Common myeloid progenitor, CD34-positive (primary cell): ENCODE measurements at places on chromosomes 7 and 10.

DNA sequence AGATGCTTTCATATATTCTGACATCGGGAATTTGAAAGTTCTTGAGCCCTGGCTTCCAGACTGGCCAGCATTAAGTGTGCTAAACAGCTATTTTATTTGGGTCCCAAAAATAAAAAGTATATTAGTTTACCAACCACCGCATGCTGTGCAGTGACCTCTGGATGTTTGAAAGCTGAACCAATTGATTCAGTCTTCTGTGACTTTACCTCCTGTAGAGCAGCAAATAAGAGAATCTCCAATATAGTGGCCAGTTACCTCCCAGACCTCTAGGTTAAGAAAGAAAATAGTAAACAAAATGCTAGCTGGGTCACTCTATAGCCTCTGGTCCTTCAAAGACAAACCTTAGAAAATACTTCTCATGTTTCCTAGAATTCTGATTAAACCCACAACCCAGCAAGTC lies 424.6 kb upstream of the NFE2L3 start:
- H3K4me3 ChIP-seq, result no peak overlapping the region
- H3K27me3 ChIP-seq, result no peaks in the 10 kb centered on the region
- H3K27ac ChIP-seq, result no peak overlapping the region
- no peaks in the 10 kb centered on the region for H3K36me3 ChIP-seq
- H3K4me1 ChIP-seq, result no peaks in the 10 kb centered on the region

DNA sequence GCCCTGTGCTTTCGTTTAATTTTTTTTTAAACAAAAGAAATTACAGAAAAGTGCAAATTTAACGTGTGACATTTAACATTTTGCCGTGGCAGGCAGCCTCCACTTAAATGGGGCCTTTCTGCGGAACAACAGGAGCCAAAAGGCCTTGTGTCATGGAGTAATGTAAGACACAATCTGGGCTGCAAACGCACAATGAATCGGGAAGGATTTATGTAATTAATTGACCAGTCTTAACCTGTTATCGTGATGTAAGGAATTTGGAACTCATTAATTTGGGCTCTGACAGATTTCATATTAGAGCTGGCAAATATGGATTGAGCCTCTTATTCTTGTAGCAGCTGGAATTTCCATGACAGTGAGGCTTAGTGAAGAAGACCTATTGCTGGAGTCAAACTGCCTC lies 86.4 kb downstream of the SNX10 start:
- DNase-seq, result no peak
- H3K36me3 ChIP-seq, result no peaks in the 10 kb centered on the region
- no peak overlapping the region for H3K27ac ChIP-seq
- H3K27me3 ChIP-seq, result no peaks in the 10 kb centered on the region

DNA sequence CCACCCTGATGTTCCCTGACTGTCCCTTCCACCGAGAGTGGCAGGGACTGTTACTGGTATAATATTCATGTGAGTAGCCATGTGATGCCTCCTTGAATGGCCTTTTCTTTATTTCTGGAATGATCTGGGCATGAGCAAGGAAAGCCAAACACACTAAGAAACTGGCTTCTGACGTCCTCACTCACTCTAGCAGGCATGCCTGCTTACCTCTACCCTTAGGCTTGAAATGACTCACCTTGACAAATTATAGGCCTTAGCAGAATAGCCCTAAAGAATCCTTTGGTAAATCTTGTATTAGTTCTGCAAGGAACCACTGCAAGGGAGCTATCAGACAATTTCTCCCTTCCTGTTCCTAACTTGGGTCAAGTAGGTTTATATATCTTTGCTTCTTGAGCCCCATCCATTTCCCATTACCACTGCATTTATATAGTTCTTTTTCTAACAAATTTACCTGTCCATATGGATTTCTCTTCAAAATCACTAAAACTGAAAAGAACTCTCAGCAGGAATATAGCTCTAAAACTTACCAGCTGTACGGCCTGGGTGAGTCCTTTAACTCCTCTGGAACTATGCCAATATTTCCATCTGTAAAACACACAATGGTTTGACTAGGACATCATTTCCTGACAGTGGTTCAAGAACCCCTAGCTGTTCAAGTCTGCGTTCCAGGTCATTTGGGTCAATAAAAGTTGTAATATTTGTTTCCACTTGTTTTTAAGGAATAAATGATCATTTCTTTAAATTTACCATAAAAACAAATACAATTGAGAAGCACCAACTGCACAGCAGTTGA lies 13.0 kb upstream of the NDUFA5 start:
- H3K27ac ChIP-seq, result no peak overlapping the region
- no peaks in the 10 kb centered on the region for H3K36me3 ChIP-seq
- H3K4me3 ChIP-seq, result no peak overlapping the region
- no peaks in the 10 kb centered on the region for H3K27me3 ChIP-seq
- DNase-seq, result no peak
- H3K4me1 ChIP-seq, result peaks cover 2% of the 10 kb centered on the region

- H3K27me3 ChIP-seq, result peaks cover 4% of the 10 kb centered on the region
- no peak overlapping the region for H3K4me3 ChIP-seq
- no peaks in the 10 kb centered on the region for H3K4me1 ChIP-seq
- H3K36me3 ChIP-seq, result no peaks in the 10 kb centered on the region
- H3K27ac ChIP-seq, result no peak overlapping the region
Observed at GRCh38 chr7:67371429-67372305, 375.0 kb downstream of the TYW1 start.

DNA sequence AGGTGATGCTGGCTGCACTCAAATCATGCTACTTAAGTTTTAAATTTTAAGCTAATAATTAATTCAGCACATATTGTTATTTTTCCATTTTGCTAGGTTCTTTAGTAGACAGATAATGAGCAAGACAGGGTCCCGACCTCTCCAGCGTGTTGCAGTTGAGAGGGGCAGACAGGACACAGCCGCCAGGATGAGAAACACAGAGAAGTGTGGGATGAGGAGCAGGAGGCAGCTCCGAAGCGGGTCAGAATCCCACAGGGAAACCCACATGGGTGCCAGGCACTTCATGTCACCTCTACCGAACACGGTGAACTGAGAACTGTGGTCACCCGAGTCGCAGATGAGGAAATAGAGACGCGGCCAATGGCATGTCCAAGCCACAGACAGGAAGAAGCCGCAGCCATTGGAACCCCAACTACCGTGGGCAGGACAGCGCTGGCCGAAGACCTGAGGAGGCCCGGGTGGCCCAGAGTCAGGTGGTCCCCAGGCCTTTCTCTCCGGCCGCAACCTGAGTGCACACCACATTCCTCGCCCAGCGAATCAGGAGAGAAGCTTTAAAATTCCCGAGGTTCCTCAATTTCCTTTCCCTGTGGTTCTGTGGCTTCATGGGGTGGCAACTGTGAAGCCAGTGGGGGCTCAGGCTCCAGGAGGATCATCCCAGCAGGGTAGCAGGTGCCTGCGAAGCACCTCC lies 213.0 kb downstream of the DNAJB6 start:
- no peaks in the 10 kb centered on the region for H3K27me3 ChIP-seq
- H3K36me3 ChIP-seq, result no peaks in the 10 kb centered on the region
- DNase-seq, result no peak
- H3K4me3 ChIP-seq, result no peak overlapping the region
- no peaks in the 10 kb centered on the region for H3K4me1 ChIP-seq

DNA sequence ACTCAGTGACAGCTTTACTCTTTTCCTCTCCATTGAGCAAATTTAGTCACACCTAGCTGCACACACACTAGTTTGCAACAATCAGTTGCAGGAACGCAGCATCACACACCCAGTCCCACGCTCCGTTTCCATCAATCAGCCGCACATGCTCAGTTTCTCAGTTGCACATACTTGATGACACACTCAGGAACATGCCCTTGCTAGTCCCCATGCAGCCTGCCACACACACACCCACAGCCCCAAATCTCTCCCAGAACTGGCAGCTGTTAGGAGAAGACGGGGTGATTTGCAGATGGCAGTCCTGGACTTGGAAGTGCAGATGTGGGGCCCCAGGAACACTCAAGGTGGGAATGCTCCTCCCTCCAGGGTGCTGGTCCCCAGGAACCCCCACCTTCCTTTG lies 7.7 kb downstream of the LBX1 start:
- no peaks in the 10 kb centered on the region for H3K36me3 ChIP-seq
- peaks cover 98% of the 10 kb centered on the region for H3K27me3 ChIP-seq
- H3K27ac ChIP-seq, result no peak overlapping the region

- DNase-seq, result no peak
- H3K4me3 ChIP-seq, result no peak overlapping the region
- H3K36me3 ChIP-seq, result no peaks in the 10 kb centered on the region
- H3K27ac ChIP-seq, result no peak overlapping the region
- no peaks in the 10 kb centered on the region for H3K4me1 ChIP-seq
Observed at GRCh38 chr7:95929710-95930280, 157.4 kb downstream of the DYNC1I1 start.

DNA sequence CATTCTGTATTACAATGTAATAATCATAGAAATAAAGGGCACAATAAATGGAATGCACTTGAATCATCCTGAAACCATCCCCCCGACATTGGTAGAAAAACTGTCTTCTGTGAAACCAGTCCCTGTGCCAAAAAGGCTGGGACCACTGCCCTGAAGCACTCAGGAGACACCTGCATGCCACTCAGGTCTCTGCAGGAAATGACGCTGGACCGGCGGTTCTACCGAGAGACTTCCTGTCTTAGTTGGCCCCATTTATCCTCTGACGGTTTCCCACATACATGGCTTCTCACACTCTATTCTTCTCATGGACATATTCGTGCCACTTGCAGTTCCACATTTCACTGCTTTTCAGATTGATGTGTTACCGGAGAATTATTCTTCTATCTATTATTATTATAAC lies 617.5 kb downstream of the SDK1 start:
- no peaks in the 10 kb centered on the region for H3K27me3 ChIP-seq
- no peak for DNase-seq
- H3K27ac ChIP-seq, result no peak overlapping the region
- peaks cover 7% of the 10 kb centered on the region for H3K4me1 ChIP-seq
